Effector CD8-positive, alpha-beta T cell (primary cell): ENCODE measurements at places on chromosomes 12 and 14.
A peak's percentile ranks its signal among the peaks of the same experiment; 100 is the strongest.

GRCh38 chr14:81166121-81166520 is 54.6 kb downstream of the GTF2A1 start:
- DNase-seq: no peak

DNA sequence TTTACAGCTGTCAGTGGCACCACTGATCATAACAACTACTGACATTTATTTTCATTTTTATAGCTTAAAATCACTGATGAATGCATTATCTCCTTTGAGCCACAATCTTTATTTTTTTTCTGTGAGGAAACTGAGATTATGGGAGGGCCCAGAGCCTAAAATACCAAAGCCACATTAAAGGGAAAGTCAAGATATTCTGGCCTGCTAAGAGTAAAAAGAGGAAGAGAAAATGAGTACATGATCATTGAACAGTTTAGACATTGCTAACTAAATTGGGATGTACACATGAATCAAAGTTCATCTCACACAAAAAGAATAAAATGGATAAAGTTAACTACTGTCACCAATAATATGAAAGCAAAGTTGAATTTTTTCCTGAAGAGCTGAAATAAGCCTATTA is 170.5 kb upstream of the GARIN2 start:
- DNase-seq: no peak

DNA sequence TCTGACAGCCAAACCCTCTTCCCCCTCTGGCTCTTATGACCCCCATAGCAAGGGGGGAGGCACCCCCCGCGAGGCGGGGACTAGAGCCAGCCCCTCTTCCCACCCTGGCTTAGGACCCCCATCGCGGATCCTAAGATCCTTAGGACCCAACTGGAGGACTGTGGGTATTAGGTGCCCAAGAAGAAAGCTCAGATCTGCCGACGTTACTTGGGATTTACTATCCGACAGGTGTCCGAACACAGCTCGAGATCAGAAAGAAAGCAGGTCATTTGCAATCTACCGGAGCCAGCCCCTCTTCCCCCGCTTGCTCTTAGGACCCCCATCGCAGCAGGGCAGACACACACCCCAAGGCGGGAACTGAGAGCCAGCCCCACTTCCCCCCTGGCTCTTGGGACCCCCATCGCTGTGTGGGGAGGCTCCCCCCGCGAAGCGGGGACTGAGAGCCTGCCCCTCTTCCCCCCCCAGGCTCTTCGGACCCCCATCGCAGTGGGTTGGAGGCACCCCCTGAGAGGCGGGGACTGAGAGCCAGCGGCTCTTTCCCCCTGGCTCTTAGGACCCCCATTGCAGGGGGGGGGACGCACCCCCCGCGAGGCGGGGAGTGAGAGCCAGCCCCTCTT is 46.8 kb downstream of the DDX11 start:
- no peak for DNase-seq

DNA sequence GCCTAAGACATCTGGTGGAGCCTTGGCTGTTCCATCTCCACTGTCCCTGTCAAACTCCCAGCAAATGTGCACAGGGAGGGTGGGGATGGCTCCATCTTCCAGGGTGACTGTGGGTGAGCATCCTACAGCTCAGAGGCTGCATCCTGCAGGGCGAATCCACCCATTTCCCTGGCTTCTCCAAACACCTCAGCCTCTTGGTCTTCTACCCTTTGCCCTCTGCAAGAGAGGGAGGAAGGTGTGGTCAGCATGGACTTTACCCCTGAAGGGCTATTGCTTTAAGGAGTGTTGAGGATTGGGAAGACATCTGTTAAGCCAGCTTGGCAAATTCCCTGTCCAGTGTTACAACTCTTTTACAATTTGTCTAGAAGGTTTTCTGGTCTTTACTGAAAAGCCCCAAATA is 23.1 kb upstream of the DGLUCY start:
- DNase-seq: no peak

DNA sequence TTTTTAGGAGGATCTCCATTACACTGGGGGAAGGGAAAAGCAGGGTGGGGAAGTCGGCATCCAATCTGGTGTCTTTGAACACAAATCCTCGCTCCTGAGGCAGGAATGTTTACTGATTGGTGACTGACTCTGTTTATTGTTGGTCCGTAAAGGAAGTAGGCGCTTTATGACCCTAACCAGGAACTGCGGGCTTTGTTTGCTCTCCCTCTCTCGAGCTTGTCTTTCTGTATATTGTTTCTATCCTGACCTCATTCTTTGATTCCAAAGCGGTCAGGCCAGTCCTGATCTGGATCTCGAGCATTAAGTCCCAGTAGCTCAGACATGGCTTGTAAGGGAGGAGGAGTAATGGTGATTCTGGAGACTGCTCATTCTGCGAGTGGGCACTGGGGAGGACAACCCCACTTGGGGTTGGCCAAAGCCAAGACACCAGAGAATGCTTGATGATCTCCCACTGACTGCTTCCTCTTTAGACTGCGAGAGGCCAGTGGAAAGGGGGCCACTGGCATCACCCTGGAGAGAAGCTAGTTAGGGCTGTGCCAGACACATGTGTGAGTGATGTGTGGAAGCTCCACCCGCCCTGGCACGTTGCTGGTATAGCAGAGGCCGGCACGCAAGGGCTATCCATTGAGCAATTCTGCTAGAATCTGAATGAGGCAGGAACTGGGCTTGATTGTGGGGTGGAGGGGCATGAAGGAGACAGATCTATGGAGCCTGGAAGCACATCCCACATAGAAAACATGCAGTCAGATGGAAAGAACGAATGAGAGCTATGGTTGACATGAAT is 194.6 kb downstream of the PAX9 start:
- DNase-seq: no peak

GRCh38 chr14:82621881-82622450 is 1088.3 kb upstream of the SEL1L start:
- no peak for DNase-seq

DNA sequence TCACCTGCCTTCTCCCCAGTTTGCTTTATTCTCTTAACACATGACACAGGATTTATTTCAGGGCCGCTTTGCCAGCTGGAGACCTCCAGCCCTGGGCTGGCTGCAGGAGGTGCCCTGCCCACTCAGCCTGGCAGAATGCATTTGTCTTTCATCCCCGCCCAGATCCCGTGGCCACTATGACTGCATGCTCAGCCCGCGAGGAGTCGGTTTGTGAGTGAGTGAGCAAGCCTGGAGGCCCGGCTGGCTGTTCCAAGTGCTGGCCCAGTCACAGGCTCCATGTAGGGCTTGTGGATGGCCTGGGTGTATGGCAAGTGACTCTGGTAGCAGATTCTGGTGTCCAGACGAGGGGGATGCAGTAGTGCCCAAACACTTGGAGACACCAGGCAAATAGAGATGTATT is 2.1 kb downstream of the TDP1 start:
- no peak for DNase-seq

GRCh38 chr12:69007101-69007854 is 74.3 kb upstream of the CPM start:
- no peak for DNase-seq

DNA sequence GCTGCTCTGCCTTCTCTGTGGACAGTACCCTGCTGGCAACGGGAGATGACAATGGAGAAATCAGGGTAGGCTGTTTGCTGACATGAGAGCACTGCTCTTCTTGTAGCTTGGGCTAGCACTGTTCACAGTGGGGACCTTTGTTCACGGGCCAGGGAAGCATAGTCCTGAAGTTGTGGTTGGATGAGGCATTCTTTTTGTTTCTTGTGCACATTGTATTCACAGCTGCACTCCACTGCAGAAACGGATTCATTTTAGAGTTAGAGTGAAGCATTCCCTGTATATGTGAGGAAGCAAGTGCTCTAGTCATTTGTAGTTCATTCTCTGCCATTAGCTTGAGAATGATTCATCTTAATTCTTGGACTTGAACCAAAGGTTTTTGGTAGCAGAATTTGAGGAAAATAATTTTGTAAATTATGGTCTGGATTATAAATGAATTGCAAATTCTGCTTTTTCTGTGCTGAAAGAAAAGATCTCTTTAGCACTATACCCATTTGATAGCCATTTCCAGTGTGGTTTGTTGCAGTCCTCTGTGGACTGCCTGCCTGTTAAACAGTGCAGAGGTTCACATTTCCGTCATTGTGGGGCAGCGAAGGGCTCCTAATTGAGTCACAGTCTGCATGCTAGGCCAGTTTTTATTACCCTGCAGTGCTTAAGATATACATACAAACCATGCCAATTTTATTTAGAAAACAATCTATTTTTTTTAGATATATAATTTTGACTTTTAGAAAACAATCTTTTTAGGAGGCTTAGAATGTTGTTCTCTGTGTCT is 80.6 kb downstream of the APAF1 start:
- DNase-seq: no peak

GRCh38 chr14:73245480-73246325 is 8.4 kb downstream of the PAPLN start:
- DNase-seq: peak; percentile 28

- DNase-seq: no peak
These were observed 225.2 kb downstream of the CCER1 start for GRCh38 chr12:90729736-90730135.

DNA sequence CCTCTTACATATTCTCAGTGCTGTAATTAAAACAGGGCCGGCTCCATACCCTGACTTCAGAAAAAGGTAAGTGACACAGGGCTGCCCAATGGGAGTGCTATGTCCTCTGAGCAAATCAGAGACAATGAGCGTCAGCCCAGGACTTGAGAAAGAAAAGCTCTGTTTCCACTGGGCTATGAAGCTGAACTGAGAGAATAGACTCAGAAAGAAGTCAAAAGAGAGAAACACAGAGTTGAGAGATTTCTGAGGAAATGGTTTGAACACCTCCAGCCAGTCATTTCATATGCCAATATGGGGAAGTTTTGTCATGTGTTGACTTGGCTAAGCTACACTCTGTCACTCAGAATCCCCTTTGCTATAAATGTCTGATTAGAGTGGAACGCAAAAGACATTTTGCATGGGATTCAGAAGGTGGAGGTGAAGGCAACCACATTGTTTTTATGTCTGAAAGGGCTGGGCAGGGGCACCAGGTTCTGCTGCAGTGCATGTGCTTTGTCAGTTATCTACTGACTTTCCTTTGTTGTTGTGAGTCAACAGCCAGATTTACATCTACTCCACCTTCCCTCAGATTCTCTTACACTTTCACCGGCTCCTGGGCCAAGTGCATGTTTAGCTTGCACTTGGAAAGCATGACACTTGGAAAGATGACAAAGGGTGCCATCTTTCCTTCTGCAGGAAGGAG is 313.3 kb downstream of the DUSP6 start:
- no peak for DNase-seq

- no peak for DNase-seq
These were observed 8.0 kb upstream of the EVL start for GRCh38 chr14:100056964-100057795.

DNA sequence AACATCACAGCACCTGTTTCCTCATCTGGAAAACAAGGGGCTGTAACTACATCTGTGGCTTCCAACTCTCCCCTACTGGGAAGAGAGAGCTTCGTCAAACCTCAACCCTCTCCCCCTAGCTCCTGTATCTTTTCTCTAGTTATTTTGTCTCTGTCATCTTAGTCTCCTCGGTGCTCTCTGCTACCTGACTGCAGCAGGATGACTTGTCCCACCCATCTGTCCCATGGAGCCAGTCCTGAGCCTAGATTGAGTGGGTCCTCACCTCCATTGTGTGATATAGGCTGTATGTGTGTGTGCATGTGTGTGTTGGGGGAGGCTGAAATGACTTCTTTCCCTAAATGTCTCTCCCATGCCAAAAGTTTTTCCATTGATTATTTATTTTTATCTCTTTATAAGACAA is 177.3 kb downstream of the EMP1 start:
- no peak for DNase-seq

- DNase-seq: no peak
These were observed 20.1 kb upstream of the DACT1 start for GRCh38 chr14:58617619-58618018.

DNA sequence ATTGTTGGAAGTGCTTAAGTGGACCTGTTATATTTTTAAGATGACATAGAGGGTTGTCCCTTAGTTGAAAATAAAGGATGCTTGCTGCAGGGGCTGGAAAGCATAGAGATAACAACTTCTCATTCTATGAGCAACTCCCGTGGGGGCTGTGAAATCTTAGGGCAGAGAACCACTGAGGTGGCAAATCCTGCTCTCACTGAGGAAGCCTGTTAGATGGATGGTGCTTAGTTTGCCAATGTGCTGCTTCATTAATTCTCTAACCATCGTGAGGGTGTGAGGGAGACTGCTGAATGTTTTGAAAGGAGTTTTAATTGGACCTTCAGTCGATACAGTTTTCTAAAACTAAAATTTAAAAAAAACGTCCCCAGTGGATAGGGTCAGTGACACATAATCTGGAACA is 46.5 kb downstream of the PTPRO start:
- no peak for DNase-seq

- no peak for DNase-seq
These were observed 25.6 kb downstream of the UNC79 start for GRCh38 chr14:93456356-93456755.

DNA sequence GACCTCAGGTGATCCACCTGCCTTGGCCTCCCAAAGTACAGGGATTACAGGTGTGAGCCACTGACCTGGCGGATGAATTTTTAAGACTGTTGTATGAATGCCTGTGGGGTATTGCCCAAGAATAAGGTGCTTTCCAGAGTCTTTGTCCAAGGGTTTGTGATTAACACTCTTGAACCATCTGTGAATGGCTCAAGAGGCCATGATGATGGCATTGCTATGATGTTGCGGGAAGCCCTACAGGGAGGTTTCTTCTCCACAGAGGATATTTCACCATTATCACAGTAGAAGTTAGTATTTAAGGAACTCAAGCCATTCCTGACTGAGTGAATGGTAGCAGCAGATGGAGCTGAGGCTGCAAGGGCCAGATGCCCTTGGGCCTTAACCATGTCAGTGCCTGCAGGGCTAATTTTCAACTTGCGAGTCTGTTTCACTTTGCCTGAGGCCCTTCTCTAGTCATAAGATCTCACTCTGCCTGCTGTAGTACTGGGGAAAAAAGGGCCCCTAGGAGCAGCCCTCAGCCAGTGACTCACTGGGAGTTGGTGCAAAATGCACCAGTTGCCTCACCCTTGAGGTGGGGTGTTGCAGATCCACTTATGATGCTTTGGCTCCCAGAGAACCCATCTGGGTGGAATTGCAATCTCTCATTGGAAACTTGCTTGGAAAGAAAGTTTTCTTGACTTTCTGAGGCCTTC is 108.6 kb upstream of the FLRT2 start:
- DNase-seq: no peak

DNA sequence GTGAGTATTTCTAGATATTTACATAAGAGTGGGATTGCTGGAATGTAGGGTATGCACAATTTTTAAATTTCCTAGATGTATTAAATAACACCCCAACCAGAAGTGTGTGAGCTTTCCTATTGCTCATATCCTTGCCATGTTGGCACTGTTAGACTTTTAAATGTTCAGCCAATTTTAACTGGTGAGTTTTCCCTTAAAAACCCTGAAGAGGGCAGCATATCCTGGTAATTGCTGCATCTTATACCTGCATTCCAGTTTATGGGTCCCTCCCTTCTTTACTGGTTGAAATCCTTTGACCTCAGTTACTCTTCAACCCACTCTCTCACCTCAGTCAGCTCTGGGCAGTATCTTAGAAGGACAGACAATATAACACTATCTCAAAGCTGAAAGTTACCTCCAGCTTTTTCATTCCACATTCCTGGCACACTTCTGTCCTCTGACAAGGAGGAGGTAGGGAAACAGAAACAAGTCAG is 270.6 kb downstream of the PAWR start:
- no peak for DNase-seq

- DNase-seq: no peak
These were observed 53.5 kb downstream of the SLC38A6 start for GRCh38 chr14:61034416-61035120.
